ENCODE measurements at places on chromosomes 4 and X.

DNA sequence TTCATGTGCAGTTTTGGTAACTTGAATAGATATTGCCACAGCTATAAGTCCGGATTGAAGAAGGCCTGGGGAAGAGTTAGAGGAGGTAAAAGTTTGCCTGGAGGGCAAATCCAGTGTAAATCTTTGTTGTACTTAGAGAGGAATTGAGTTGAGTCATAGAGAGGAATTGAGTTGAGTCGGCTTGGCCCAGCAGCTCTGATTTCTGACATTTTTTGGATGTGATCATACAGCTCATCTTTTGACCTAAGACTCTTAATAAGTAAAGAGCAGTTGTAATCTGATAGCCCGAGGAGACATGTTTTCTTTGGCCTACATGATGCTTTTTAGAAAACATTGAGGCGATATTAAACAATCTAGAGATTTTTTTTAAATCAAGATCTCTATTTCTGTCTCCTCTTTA is 3.9 kb downstream of the KIT start:
- no peak for DNase-seq

DNA sequence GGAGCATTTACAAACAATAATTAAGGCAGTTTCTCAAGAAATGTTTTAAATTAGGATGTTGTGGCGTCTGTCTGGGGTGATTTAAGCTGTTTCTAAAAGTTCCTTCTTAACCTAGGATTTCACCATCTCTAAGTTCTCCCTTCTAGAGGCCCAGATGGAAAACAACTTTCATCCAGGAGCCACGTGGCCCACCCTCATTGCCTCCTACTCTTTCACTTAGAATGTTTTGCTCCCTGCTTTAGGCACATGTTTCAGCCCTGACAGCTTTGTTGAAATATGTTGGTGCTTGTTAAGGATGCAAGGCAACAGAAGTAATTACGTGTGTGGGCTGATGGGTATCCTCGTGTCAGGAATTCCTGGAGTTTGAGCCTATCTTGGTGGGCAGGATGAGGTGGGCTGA is 131.3 kb downstream of the GUCY2F start:
- DNase-seq = no peak

GRCh38 chr4:150789864-150790263 is 207.9 kb downstream of the MAB21L2 start:
- no peak for DNase-seq

- DNase-seq = no peak
Measured at GRCh38 chr4:77600521-77601451, 4.8 kb upstream of the CXCL13 start.

DNA sequence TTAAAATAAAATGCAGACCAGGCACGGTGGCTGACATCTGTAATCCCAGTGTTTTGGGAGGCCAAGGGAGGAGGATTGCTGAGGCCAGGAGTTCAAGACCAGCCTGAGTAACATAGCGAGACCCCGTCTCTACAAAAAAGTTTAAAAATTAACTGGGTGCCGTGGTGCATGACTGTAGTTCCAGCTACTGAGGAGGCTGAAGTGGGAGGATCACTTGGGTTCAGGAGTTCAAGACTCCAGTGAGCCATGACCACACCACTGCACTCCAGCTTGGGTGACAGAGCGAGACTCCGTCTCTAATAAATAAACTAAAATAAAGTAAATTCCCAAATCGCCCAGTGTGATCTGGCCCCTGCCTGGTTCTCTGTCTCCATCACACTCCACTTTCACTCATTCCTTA is 43.7 kb downstream of the TENM3 start:
- DNase-seq = no peak

GRCh38 chr4:781493-782216 is 44.3 kb downstream of the CPLX1 start:
- peak; percentile 97 for DNase-seq

GRCh38 chrX:19745077-19745476 is 142.3 kb downstream of the SH3KBP1 start:
- no peak for DNase-seq

DNA sequence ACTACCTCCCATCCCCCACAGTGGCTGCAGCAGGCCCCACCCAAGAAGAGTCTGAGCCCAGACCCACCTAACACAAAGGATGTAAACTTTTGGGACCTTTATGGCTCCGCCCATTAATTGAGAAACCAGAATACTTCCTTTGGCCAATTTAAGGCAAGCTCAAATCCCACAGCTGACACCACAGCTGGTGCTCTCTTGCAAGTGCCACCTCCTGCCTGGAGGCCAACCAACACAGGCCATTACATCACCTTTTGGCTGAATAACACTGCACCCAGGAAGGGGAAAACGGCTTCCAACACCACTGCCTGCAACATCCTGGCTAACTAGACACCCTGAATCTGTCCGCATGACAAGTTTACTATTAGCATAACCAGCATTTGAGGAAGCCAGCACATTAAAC is 248.8 kb downstream of the PRDM5 start:
- DNase-seq = no peak

DNA sequence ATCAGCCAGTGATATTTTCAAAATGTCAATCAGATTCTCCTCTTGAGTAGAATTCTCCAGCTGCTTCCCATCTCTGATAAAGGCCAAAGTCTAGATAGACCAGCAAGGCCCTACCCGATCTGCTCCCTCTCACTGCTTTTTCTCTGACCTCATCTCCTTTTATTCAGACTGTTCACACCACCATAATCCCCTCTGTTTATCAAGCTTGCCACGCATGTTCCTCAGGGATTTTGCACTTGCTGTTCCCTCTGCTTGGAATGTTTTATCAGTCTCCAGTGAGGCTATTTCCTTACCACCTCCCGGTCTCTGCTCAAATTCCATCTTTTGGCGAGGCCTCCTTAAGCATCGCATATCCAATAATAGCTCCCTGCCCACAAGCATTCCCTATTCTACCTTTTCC is 20.1 kb downstream of the NOCT start:
- DNase-seq = no peak

DNA sequence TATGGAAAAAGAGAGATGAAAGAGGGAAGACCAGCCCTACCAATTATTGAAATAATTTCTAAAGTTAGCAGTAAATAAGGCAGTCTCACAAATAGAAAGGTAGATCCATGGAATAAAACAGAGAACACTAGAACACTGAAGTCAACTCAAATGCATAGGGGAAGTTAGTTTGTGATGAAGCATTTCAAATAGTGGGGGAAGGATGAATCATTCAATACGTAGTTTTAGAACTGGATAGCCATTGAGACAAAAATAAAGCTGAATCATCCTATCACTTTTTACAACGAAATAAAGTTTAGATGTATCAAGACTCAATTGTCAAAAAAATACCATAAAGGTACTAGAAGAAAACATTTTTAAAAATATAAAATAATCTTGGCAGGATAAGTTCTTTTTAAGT is 143.2 kb upstream of the DGKK start:
- DNase-seq = no peak

DNA sequence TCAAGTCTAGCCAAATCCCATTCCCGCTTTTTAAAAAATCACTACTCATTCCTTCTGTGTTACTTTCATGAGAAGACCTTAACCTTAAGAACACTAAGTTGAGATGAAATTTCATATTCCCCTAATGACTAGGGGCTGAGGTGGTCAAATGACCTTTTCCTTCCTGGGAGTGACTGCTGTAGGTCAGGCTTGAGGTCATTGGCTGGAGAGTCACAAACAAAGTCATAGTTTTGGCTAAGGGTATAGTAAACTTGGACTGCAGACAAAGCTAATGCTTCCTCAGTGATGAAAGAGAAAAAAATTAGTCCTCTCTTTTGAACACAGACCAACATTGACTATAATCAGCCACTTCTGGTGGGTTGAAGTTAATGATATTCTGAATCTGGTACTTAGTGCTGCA is 16.0 kb upstream of the FGF2 start:
- DNase-seq = no peak

DNA sequence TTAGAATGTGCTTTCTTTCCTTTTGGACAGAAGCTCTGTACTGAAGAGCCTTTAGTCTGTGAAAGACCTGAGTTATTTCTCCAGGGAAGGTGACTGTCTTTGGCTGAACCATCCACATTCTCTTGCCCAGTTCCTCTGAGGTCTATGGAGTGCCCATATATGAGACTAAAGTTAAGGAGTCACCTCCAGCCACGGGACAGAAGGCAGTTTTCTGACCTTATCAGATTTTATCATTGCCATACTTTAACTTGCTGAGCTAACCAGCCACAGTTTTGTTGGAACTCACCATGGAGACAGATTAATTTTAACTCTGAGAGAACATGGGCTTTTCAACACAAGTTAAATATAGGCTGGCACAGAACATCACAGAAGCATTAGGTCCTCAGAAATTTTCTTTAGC is 26.3 kb downstream of the IL1RAPL1 start:
- DNase-seq = no peak

Data from activated naive CD4-positive, alpha-beta T cell (primary cell).